ENCODE measurements at places on chromosomes 3 and 15.

DNA sequence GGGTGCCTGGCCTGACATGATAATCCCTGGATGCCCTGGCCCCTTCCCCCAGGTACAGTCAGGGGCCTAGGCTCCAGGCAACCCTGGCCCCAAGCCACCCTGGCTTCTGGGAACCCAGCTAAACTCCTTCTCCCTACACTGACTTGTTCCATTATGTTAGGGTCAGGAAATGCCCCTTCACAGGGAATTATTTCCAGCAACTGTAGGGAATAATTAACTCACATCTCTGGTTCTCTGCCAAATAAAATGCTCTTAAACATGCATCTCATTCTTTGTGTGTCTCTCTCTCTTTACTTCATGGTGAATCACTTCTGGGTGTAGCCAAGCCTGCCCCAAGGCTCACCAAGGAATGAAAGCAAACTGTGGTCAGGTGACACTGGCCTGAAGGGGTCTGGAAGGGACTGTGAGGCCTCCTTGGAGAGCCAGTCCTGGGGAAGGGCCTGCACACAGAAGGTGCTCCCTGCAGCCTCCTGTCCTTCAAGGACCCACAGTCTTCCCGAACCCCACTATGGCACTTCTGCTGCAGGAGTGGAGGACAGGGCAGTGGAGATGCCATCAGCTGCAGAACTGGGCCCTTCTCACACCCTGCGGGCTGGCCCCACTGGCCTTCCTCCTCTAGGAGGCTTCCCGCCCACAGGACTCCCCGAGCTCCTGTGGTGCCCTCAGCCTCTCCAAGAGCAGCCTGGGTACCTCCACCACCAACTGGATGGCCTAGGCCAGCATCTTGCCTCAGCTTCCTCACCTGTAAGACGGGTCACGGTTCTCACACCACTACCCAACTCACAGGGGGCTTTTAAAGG, 17.6 kb downstream of the TKT start:
- DNase-seq: no peak

GRCh38 chr3:188437926-188438325, 284.0 kb downstream of the LPP start:
- no peak for DNase-seq

GRCh38 chr3:4474683-4475490, 7.8 kb upstream of the SUMF1 start:
- DNase-seq: no peak

DNA sequence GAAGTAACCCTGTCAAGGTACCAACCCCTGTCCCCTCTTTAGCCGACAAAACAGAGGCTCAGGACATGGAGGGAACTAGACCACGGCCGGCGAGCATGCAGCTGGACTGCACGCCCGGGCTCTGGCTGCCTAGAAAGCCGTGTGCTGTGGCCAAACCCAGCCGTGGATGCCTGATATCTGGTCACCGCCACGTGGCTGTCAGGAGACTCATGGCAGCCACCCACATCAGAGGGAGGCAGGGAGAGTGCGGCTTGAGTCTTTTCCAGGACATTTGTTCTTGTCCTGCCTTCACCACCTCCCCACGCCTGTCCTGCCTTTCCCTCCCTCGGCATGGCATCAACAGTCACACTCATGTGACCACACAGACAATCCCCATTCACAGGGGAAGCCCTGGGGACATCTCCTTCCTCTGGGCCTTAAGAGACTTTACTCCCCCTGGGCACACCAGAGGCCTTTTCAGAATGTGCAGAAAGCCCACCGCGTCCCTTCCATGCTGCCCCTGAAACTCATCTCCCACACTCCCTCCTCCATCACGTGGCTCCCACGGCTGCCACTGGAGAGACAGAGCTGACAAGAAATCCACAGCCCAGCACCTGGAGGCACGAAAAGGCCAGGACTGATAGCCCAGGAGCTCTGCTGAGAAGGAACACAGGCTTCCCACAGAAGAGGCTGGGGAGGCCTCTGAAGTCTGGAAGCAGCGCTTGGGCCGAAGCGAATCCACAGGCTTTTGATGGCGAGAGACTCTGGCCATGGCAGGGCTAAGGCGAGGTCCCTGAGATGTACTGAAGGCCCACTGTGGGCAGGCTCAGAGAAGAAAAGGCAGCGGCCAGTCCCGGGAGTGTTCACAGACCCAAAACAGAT, 71.2 kb upstream of the IQSEC1 start:
- no peak for DNase-seq

GRCh38 chr3:35723480-35724097, 84.3 kb downstream of the ARPP21 start:
- DNase-seq: no peak

GRCh38 chr3:61875976-61876671, 314.8 kb downstream of the PTPRG start:
- no peak for DNase-seq

DNA sequence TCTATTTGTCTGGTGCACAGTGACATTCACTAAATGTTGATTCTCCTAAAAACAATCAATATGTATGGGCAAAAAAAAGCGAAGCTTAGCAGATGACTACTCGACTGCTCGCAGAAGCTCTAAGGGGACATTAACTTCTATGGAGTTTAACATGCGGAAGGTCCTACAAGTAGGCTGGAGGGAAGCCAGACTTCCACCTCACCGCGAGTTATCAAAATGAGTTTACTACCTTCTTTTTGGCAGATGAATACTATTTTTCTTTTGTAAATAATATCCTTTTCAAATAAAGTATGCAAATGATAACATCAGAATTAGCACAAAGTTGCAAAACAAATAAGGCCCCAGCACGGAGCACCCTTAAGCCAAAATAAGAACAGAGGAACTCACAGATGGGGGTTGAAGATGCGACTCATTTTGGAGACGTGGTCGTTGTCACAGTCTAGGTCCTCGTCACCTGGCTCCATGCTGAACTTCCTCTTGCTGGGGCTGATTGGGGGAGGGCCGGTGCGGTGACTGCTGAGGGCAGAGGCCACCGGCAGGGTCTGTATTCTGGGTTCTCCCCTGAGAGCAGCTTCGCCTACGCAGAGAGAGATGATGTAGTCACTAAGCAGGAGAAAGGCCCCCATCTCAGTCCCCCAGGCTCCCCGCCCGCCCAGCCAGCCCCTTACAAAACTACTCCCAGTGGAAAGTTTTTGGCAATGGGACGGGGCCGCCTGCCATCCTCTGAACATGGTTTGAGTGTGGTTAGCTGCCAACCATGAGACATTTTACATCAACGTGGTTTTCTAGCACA, 42.1 kb downstream of the VGLL4 start:
- no peak for DNase-seq

GRCh38 chr3:14569474-14570000, 29.4 kb upstream of the GRIP2 start:
- no peak for DNase-seq
